ENCODE measurements at places on chromosomes 3 and 15. TPM values are rescaled to one million over a fixed set of nuclear protein-coding genes. Genes with fewer than 3 reads are reported as not detected.

Gene SNURF
- 54.0 TPM for total RNA-seq

Gene MKRN2OS
- not detected for total RNA-seq

DNA sequence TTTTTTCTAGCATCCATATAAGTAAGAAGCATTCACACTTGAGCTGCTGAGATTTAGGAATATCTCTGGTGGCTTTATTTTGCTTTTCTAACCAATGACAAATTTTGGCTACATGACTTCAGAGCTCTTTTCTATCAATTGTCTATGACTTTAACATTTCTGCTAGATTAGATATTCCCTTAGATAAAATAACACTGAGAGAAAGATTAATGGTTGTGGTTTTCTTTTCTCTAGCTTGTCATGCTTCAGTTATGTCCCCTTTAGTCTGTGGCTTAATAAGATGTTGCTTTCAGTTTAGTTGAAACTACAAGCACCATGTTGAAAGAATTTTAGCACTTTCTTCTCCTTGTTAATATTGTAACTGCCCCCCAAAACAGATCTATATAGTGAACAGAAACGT, 665.6 kb upstream of the CCDC54 start:
- no peak for DNase-seq

- no peak for DNase-seq
Observed at GRCh38 chr3:108475220-108475782, 35.1 kb downstream of the MYH15 start.

DNA sequence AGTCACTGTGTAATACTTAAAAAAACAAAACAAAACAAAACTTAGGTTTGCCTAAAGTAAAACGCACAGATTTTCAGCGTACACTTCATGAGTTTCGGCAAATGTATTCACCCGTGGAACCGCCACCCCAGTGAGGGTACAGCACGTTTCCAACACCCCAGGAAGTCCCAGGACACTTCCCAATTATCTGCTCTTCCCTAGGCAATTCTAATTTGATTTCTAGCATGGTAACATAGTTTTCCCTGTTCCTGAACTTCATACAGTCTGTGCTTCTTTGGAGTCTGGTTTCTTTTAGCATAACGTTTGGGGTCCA, 497 bp upstream of the CLASP2 start:
- no peak for DNase-seq
